Fibroblast of the conjunctiva (primary cell): ENCODE measurements at places on chromosomes 16 and 17.

GRCh38 chr16:77596261-77596660 lies 126.1 kb upstream of the NUDT7 start:
- no peak for DNase-seq

DNA sequence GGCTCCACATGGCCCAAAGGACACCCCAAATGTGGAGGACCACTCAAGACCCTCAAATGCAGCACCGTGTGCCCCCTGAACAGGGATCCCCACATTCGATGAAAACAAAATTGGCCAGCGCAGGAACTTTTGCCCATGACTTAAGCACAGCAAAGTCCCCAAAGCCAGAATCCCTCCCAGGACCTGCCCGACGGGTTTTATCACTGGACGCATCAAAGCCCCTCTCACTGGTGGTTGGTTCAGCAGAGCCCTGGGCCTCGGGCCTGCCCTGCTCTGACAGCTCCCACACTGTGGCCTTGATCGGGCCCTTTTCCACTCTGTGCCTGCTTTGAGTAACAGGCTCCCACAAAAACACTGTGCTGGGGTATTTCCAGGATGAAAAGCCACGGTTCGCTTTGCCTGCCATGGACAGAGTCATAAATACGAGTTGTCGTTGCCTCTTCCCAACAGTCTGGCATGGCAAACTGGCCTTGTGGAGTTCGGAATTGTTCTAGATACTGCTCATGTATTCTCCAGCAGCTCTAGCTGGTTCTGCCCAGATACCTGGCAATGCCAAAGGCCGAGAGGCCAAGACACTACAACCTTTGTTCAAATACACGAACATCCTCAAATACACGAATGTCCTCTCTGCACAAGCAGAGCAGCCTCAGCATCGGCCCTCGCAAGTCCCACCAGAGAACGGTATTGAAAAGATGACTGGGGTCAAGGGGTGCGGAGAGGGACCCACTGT lies 46.4 kb downstream of the TBC1D16 start:
- DNase-seq: no peak

- DNase-seq: no peak
These were observed 743 bp downstream of the SHCBP1 start for GRCh38 chr16:46620266-46621005.

GRCh38 chr16:64916051-64916450 lies 205.8 kb downstream of the CDH11 start:
- DNase-seq: no peak

DNA sequence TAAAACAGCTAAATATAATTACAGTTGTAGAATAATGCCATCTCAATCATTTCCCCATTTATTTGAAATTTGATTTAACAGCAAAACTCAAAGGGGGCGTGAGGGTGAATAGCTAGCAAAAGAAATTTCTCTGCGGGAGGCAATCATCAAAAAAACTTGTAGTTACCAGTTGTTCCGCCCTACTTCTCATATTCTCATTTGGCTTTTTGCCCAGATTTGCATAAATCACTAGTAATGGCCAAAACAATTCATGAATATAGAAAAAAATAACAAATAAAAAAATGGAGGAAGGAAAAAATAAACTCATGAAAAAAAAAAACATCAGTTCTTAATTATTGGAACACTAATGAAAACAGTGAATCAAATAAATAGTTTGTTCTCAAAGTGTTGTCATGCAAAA lies 722.6 kb upstream of the KIF2B start:
- no peak for DNase-seq

GRCh38 chr16:83447560-83447959 lies 360.2 kb upstream of the HSBP1 start:
- no peak for DNase-seq

GRCh38 chr17:34413443-34414119 lies 50.5 kb upstream of the CCL1 start:
- no peak for DNase-seq

- DNase-seq: no peak
These were observed 104.9 kb upstream of the TBX2 start for GRCh38 chr17:61294777-61295176.

- no peak for DNase-seq
These were observed 7.0 kb upstream of the ZFHX3 start for GRCh38 chr16:73054813-73055482.

DNA sequence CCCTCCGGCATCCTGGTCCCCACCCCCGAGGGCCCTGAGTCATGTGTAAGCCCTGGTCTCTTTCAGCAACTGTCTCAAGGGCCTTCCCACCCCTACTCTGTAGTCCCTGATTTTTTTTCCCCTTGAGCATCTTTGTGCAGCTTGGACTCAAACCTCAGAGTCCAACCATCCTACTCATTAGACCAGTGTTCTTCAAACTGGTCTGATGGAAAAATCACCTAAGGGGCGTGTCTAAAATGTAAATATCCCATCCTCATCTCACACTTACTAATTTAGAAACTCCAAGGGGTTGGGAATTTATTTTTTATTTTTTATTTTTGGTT lies 624 bp downstream of the G6PC3 start:
- no peak for DNase-seq

DNA sequence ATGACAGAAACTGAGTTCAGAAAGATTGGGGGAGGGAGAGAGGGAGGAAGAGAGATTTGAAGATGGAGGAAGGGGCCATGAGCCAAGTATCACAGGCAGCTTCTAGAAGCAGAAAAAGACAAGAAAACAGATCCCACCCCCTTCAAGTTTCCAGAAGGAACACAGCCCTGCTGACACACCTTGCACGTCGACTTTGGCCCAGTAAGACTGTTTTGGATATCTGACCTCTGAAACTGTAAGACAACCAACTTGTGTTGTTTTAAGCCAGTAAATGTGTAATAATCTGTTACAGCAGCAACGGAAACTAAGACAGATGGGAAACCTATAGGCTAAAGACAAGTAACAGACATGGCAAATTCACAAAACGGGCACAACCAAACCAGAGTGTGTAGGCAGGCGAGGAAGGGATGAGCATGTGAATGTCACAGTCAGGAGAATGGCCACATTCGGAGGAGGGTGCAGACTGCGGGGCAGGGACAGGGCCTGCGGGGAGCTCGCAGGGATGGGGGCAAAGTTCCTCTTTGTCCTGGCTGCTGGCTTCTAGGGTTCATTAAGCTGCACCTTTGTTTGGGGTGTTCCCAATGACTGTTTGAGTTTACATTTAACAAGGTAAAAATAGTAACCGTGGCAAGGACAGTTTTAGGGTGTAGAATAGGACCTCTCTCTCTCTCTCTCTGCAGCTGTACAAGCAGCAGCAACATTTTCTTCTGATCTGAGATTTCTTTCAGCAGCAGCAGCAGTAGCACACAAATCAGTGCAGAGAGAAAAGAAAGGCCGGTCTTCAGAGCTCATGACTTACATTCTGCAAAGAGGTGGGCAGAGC lies 18.3 kb upstream of the ATP2C2 start:
- no peak for DNase-seq

DNA sequence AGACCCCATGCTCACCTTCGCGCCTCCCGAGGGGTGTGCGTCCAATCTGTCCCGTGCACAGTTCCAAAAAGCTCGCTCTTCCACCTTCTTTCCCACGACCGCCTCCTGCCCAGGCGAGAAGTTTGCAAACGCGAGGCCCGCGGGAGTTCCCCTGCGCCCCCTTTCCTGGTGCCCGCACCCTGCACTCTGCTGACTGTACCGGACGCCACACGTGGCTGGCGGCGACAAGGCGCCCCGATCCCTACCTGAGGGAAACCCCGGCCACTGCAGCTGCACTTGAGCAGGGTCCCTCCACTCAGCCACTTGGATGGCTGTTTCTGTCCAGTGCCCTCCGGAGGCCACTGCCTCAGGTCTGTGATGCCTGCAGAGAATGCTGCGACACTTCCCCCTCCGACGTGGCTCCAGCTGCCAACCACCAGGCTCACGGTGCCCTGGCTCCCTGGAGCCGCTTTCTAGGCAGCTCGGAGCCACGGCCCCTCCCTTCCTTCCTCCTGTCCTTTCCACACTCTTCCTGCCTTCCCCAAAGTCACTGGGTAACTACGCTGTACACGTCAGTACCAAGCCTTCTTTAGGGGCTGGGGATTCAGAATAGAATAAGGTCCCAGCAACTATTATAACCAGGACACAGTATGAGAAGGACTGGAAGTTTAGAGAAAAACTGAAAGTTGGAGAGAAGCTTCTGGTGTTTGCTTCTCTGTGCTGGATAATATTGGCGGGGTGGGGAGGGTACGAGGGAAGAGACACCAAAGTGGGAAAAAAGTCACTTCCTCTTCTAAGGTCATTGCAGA lies at the start of gene MLKL:
TSS of gene MLKL (minus strand) at position 425 of the 788 bp plus-strand sequence. CDS start 5,105 bp downstream, outside the sequence.
- no peak for DNase-seq
